Hypothalamus (tissue), 51 donors: ENCODE measurements at places on chromosomes 2 and 18.

GRCh38 chr2:206392118-206392517 is 51.2 kb upstream of the ADAM23 start:
- no peak for DNase-seq

- DNase-seq = no peak
Measured at GRCh38 chr2:43389581-43390466, 163.4 kb upstream of the ZFP36L2 start.

- DNase-seq = no peak
Measured at GRCh38 chr2:27347641-27348040, 8.9 kb downstream of the GTF3C2 start.

GRCh38 chr2:154280543-154280942 is 408.8 kb downstream of the GALNT13 start:
- no peak for DNase-seq

GRCh38 chr2:5250482-5250881 is 441.7 kb upstream of the SOX11 start:
- no peak for DNase-seq
